ENCODE measurements at places on chromosomes 12 and 14.

DNA sequence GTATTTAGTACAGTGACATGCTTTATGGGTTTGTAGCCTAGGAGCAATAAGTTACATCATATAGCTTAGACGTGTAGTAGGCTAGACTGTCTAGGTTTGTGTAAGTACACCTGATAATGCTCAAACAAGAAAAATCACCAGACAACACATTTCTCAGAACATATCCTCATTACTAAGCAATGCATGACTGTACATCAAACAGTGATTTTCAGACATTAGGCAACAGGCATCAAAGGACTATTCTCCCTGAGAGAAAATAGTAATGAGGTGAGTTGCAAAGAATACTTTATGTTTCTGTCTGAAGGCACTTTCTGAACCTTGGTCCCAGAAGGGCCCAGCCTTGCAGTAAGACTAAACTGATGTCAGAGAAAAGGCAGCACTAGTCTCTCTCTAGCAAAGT is 48.4 kb upstream of the SYT10 start:
- DNase-seq, result no peak

DNA sequence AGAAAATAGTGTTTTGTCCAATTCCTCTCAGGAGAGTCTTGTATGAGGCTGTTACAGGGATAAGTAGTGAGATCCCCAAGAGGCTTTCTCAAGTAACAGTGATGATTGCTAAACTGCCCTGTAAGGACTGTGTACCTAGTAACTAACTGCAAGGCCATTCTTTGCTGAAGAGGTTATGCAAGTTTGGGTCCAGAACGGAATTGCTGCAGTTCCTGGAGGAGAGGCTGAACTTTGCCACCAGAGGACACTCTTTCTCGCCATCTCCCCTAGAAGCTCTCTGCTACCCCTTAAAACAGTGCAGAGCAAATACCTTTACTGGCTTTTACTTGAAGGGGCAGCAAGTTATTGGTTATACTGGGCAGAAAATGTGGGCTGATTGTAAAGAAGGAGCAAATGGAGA is 180.0 kb downstream of the RBM19 start:
- no peak for DNase-seq

DNA sequence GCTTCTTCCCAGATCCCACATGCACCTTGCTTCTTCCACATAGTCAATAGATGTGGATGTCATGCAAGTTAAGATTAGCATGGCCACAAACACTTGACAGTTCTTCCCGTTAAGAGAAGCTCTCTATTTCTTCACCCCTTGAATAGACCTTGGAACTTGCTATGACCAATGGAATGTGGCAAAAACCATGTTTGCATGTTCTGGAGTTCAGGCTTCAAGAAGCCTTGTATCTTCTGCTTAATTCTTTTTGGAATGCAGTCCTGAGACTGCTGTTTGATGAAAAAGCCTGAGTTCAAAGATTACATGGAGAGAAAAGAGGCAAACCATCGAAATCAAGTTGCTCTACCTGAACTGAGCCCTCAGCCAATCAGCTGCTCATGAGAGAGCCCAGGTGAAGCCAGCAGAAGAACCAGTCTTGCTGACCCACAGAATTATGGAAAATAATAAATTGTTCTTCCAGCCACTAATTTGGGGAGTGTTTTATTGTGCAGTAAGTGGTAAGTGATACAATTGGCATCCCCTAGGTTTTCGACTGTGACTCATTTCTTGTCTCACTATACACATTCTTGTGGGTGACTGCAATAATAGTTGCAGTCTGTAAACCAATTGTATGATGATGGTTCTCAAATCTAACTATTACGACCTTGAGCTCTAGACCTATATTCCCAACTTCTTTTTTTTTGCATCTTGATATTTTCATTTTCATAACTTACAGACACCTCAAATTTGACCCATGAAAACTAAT is 12.6 kb downstream of the RASSF9 start:
- DNase-seq, result no peak

GRCh38 chr12:43805149-43805859 is 813 bp downstream of the TWF1 start:
- peak; percentile 30 for DNase-seq

GRCh38 chr12:65292241-65292640 is 13.8 kb downstream of the MSRB3 start:
- DNase-seq, result no peak

GRCh38 chr14:103131580-103131979 is 8.3 kb downstream of the TNFAIP2 start:
- no peak for DNase-seq

- no peak for DNase-seq
Measured at GRCh38 chr12:50242751-50243191, 40.5 kb downstream of the LIMA1 start.

- DNase-seq, result no peak
Measured at GRCh38 chr14:86788224-86788623, 1204.8 kb downstream of the GALC start.

- no peak for DNase-seq
Measured at GRCh38 chr14:63939006-63939270, 86.1 kb downstream of the SYNE2 start.

DNA sequence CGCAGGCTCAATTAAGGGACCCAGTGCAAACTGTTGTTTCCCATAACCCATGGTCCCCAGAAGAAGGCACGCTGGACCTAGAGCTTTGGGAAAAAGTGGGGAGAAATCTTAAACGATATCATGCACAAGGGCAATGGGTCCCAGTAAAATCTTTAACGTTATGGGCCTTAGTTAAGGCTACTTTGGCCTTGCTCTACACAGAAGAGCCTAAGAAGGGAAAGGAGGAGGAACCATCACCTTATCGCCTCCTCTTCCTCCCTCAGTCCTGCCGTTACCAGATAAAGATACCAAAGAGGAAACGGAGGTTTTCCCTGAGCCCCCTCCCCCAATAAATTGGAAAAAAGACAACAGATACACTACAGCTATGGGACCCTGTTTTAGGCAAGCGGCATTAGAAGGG is 116.9 kb downstream of the PPHLN1 start:
- no peak for DNase-seq

DNA sequence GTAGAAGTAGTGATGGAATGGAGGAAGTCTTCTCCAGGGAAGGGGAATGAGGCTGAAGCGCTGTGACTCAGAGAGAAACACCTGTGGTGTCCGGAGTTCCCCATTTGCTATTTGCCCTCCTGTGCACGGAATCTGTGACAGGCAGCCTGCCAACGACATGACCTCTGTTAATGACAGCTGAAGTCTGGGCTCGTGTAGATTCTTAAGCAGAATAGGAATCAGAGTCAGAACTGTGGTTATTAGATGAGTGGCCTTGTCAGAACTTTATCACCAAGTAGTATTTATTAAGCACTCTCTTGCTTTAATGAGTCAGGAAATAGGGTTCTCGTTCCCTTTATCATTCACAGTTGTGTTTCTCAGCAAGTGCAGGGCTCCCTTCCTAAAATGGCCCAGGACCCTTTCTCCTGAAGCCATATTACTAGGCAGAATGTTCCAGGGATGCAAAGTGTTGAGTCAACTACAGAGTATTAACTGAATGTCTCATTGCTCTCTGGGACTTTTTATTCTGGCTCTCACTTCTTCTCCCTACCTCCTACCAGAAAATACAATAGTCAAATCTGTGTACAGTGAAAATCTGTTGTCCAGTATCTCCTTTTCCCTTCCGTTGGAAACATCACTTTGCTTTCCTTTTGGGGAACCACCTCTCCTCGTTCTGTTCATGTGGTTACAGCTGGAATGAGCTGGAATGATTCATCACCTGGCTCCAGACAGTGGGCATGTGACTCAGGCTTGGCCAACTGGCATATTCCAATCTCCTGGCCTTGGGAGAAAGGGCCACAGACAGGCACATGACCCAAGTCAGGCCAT is 77.8 kb upstream of the MAX start:
- peak; percentile 26 for DNase-seq

DNA sequence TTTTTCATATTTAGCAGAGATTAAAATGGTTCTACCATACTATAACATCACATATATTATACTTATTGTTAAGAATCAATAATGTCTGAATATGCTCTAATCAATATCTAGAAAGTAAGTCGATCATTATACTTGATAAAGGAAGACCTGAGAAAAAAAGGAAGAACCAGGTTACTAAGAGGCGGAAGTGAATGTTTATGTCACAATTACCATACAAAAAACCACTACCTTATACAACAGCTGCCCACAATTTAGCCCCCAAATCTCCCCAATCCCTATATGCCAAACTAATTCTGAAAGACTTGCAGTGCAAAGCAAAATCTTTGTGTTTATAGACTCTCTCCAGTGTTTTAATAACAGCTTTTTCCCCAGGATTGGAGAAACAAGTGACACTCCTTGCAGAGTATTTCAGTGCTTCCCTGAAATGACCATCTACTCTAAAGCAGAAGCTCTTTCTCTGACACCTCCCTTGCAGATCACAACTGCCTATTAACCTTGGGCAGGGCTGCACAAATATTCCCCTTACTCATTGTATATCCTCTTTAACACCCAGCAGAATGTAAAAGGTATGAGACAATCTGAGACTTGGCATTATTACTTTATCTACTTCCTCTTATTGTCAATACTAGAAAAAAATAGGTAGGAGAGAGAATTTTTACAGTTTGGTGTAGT is 12.7 kb upstream of the SLC2A3 start:
- no peak for DNase-seq

- no peak for DNase-seq
Measured at GRCh38 chr12:100266585-100266834, 369 bp downstream of the DEPDC4 start.

GRCh38 chr12:69101505-69101904 is 137.9 kb upstream of the CPSF6 start:
- no peak for DNase-seq

- no peak for DNase-seq
Measured at GRCh38 chr12:64010069-64010686, 165.7 kb downstream of the SRGAP1 start.

- no peak for DNase-seq
Measured at GRCh38 chr12:28413460-28414109, 223.3 kb downstream of the CCDC91 start.

DNA sequence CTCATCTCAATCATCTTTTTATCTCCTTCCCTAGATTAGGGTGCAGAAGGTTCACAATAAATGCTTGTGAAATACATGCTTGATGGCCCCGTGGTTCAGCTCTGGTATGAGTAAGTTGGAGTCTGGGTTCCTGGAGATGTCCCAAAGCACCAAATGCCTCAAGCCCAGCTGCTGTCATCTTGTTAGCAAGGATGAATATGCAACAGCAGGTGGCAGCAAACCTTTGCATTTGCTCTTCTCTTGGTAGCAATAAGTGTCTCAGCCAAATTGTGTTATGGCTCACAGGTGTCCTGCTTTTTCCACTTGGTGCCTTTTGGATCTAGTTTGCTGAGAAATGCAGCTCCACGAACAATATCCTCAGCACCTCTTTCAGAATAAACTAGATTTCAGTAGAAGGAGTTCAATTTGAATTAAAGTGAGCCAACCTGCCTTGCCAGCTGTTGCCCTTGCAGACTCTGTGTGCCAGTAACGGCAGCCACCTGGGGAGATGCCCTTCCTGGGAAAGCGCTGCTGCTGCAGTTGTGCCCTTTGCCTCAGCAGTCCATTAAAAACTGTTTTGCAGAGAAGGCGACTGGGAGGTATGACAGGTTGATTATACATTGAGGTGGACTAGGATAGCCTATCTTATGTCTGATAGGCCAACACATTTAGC is 417.3 kb downstream of the SNAPC1 start:
- peak; percentile 14 for DNase-seq

- DNase-seq, result no peak
Measured at GRCh38 chr12:65195387-65196055, 26.1 kb downstream of the LEMD3 start.

DNA sequence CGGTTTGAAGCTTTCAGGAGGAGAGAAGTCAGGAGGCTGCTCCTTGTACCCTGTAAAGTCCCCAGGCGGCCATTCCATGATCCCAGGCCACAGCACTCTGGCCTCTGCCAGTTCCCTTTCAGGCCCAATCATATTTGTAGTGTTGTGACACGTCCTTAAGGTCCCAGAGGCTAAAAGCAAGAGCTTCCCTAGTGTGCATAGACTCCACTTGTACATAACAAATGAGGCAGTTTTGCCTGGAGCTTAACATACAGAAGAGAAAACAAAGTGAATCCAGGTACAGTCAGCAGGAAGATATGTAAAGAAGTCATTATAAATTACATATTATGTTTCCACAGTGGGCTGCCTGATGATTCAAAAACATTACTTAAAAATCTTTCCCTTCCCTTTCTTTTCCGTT is 81.1 kb upstream of the RPH3A start:
- no peak for DNase-seq

- DNase-seq, result no peak
Measured at GRCh38 chr12:4648104-4648500, 749 bp downstream of the AKAP3 start.

GRCh38 chr12:105409801-105410471 is 79.4 kb downstream of the C12orf75 start:
- no peak for DNase-seq

GRCh38 chr12:835754-836518 is 83.6 kb downstream of the WNK1 start:
- no peak for DNase-seq

- DNase-seq, result no peak
Measured at GRCh38 chr14:61549425-61549824, 145.9 kb upstream of the HIF1A start.

GRCh38 chr12:77256956-77257355 is 191.6 kb upstream of the E2F7 start:
- DNase-seq, result no peak

DNA sequence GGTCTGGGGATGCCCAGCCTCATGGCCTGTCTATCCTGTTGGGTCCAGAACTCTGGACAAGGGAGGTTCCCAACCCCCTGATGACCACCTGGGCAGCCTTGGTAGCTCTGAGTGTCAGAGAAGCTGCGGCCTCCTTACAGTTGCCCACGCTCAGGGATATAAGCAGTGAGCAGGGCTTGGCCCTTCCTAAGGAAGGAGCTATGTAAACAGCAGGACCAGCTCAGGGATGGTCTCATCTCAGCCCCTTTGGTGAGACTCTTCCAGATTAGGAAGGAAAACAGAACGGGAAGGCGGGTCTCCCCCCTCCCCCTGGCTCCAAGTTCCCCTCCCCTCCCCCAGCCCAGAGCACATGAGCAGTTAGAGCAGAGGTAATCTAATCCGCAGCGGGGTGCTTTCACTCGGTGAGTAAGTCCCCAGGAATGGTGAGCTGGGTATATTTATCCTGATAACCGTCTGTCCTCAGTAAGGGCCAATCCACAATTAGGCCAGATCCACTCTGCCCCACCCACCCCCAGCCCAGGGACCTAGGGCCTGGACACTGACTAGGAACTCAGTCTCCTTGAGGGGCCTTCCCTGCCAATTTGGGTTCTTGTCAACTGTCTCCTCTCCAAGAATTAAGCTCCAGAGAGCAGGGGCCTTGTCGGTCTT is 29.5 kb upstream of the RPLP0 start:
- DNase-seq, result no peak

DNA sequence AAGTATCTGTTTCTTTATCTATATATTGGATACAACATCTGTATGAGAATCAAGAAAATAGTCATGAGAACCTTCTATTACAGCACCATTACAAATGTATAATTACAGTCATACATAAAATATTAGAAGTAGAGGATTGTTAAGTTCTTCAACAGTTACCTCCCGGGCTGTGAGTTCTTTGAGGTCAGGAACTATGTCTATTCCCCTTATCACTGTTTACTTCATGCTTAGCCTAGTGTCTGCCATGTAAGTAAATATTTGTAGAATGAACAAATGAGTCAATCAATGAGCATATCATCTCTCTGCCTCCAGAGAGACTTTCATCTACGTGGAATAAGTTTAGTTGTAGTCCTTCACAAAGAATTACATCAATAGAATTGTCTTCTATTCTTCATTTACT is 47.2 kb downstream of the PUS7L start:
- no peak for DNase-seq

- DNase-seq, result no peak
Measured at GRCh38 chr14:32934073-32934880, 4.4 kb upstream of the NPAS3 start.

Data from CD4-positive, alpha-beta T cell treated with Interleukin-12 subunit alpha and Interleukin-12 subunit beta, for 1 hour (primary cell).